ENCODE measurements at places on chromosomes 2 and 18. TPM values are rescaled to one million over a fixed set of nuclear protein-coding genes. Genes with fewer than 3 reads are reported as not detected.

GRCh38 chr2:126662621-126663020, 6.7 kb downstream of the GYPC start:
- no peak for DNase-seq

- no peak for DNase-seq
These were observed 21.9 kb upstream of the ID2 start for GRCh38 chr2:8659735-8660492.

- no peak for DNase-seq
These were observed 404.3 kb downstream of the BCL11A start for GRCh38 chr2:60149176-60149575.

DNA sequence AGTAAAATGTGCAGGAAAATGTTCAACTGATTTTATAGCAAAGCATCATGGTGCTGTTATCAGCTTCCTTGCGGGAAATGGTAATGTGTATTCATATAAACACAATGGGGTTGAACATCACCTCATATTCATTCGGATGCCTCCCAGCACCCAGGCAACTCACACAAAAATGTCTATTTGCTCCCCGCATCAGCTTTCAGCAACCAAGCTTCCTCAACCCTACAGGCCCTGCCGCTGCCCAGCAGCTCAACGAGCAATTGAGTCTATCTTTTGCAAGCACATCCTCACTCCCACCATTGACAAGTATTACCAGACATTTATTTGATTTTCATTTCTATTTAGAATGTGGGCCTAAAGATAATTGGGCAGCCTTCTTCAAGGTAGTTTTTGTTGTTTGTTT, 2161.4 kb upstream of the PIK3C3 start:
- no peak for DNase-seq

DNA sequence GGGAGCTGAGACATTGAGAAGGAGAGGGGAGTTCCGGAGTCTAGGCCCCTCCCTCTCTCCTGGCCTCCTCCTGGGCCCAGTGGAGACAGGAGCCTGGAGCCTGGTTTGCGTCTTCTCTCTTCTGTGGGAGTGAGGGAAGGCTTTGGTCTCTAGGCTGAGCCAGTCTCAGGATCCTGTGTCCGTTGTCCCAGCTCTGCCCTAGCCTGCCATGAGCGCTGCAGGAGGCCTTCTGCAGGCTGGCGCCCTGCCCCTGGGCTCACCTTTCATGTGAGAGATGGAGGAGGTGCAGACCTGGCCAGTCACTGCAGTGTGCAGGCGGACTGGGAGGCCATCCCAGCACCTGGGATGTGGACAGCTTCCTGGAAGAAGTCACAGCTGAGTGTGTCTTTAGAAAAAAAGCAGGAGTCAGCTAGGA, 8.7 kb downstream of the IMPA2 start:
- peak; percentile 32 for DNase-seq

DNA sequence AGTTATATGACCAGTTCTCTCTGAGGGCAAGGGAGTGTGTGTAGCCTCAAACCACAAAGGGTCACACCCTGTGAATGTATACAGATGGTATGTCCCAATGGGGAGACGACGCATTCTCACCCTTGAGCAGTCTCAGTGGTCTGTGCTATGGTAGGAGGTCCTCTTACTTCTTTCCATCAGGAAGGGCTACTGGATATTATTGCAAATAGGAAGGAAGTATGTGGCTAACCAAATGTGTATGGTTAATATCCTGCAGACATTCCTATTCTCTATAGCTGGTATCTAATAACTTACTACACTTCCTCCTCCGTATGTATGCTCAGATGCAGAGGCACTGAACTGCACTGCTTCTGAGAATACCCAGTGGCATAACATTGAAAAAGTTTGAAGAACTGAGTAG, 306.7 kb upstream of the CCDC68 start:
- DNase-seq: no peak

DNA sequence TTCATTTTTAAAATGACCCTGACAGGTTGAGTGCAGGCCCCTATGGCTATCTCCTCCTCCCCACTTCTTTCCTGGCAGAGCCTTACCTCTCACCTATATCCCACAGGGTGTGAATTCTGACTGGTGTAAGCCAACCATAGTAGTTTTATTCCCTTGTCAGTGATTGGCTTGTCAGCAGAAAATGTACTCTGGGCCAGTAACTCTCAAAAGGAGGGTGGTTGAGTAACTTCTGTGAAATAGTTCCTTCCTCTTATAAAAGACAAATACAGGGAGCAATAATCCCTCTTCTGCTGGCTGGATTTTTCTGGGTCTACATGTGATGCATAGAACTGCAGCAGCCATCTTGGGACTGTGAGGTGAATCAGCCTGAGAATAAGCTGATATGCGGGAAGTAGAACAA, 83.4 kb downstream of the RAPH1 start:
- DNase-seq: no peak

DNA sequence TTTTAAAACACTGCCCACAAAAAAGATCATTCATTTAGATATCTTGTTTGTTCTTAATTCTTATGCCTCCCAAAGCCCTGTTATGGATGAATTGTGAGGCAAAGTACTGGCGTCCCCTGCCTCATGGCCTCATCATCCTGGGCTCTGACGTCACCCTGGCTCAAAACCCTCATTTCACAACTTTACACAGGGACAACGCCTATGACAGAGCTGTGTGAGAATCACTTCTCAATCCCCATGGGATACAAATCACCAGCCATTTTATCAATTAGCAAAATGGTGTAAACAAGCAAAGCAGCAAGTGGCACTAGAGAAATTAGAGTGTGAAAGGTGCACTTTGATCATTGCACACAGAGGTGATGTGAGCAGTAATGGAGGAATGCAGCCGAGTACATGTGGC, 16.6 kb downstream of the FHOD3 start:
- no peak for DNase-seq

- DNase-seq: no peak
These were observed 17.4 kb upstream of the ANKRD53 start for GRCh38 chr2:70960833-70961647.

DNA sequence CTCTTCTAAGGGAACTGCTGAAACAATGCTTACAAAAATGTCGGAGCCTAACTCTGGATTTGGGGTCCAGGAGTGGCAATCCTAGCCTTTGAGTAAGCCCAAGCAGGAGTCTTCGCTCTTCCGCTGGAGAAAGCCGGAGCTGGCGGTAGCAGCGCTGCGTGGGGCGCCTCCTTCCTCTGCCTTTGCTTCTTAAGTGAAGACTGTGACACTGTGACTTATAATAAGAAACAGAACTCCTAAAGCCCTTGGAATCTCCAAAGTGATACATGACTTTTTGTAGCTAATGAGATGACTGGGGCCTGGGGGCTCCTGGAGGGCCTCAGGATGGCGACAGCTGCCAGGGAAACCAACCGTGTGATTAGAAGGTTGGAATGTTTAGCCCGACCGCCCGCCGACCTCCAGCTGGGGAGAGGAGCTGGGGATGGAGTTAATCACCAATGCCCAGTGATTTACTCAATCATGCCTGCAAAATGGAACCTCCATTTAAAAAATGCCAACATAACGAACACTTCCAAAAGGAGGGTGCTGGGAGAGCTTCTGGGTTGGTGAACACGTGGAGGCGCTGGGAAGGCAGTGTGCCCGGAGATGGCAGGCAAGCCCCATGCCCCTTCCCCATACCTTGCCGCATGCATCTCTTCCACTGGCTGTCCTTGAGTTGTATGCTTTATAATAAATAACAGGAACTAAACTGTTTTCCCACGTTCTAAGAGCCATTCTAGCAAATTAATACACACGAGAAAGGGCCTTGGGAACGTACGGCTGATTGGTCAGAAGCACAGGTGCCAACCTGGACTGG, 29.0 kb upstream of the MAL start:
- no peak for DNase-seq

GRCh38 chr2:202072226-202072625, 829 bp upstream of the KIAA2012 start:
- DNase-seq: no peak

- no peak for DNase-seq
These were observed 45.7 kb upstream of the STK17B start for GRCh38 chr2:196217116-196217515.

- peak; percentile 33 for DNase-seq
These were observed 118.0 kb upstream of the MSTN start for GRCh38 chr2:190180313-190181122.

GRCh38 chr2:216480221-216480620, 18.4 kb upstream of the RPL37A start:
- DNase-seq: no peak

DNA sequence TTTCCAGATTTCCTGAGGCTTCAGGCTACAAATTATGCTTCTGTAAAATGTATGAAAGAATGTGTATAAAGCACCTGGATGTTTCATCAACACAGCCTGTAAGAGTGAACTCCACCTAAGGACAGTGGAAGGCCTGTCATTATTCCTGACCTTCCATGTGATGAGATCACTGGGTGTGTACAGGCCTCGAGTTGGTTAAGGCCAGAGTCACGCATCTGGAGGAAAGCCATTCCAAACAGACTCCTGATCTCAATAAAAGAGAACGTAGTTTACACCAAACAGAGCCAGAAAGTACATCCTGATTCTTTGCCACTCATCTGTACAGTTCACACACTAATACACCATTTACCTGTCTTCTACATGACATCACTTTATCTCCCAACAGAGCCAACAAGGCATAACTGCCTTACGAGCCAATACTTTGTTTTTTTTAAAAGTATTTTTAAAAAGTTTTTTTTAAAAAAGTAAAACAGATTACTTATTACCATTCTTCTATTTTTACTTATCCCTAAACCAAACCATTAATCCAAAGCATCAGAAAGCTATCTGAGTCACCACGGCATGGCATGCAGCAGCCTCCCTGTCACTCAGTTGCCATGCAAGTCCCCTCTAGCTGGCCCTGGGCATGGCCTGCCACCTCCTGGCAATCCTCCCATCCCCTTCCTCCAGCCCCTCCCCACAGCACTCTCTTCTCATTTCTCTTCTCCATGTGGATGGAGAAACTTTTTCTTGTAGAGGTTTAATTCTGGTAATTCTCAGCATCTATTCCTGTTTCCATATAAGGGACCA, 78.8 kb upstream of the TFCP2L1 start:
- no peak for DNase-seq

The IFT172 gene
- polyA plus RNA-seq: 55.6 TPM

The GAL3ST2 gene
- polyA plus RNA-seq: 0.28 TPM

The LDLRAD4 gene
- polyA plus RNA-seq: 15.7 TPM

The ID2 gene
- 374 TPM for polyA plus RNA-seq

The KRTCAP3 gene
- 13.5 TPM for polyA plus RNA-seq

The CD207 gene
- not detected for polyA plus RNA-seq

The LINC00305 gene
- 0.15 TPM for polyA plus RNA-seq

Measured in left lung (tissue), 14 donors.